ENCODE measurements at places on chromosomes 5 and 9. TPM values are rescaled to one million over a fixed set of nuclear protein-coding genes. Genes with fewer than 3 reads are reported as not detected.

GLRA1 gene
- total RNA-seq = not detected

C5orf52 gene
- total RNA-seq = not detected

SHOC1 gene
- not detected for total RNA-seq

ACTBL2 gene
- total RNA-seq = not detected

TTC16 gene
- not detected for total RNA-seq

PLAC8L1 gene
- not detected for total RNA-seq

SMIM33 gene
- not detected for total RNA-seq

PCDHGB7 gene
- total RNA-seq = 3.1 TPM

OLFM1 gene
- total RNA-seq = 4.7 TPM
